T-helper 2 cell (primary cell): ENCODE measurements at places on chromosomes 3 and 15.

DNA sequence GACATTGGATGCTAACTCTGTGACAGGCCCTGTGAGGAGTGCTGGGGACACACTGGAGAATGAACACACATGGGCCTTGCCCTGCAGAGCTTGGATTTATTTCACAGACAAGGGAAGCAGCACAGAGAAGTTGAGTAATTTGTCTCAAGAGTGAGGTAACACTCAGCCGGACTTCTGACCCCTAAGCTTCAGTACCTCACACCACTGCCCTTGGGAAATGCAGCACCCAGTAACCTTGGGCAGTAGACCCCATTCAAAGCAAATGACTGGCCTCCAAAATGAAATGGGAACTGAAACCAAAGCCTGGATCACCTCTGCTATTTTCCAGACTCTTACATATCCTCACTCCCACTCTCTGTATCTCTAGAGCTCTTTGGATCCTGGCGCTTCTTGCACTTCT, 37.3 kb downstream of the RFT1 start:
- no peak for DNase-seq

GRCh38 chr3:45938864-45939263, 4.4 kb upstream of the CXCR6 start:
- peak; percentile 71 for DNase-seq

DNA sequence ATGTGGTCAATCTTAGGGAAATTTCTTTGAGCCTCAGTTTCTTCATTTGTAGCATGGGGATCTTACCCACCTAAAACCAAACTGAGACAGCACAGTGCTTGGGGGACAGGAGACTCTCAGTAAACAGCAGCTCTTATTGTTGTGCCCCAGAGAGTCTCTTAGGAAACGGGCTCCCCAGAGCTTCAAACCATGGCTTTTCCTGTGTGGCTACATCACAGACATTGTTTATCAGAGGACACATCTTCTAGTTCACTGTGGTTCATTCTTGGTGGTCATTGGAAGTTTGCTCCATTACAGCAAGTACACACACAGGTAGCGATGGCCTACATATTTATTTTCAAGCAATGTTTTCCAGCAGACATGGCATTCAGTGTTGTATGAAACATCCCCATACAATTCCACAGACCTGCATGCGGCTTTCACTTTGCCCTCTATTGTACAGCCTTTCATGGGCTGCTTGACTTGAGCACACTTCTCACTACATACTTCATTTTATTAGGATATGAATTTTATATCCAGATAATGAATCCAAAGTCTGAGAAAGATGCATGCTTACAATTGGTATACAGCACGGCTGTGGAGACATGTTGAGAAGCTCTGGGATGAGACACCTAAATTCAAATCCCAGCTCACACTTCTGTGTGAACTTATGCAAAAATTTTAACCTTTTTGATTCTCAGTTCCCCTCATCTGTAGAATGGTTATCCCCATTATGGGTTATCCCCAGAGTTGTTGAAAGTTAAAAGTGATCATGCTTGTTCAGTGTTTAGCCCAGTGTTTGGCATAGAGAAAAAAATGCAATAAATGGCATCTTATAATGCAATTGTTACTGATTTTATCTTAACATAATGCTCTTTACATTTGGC, 84.8 kb upstream of the ICE2 start:
- no peak for DNase-seq

GRCh38 chr3:138344754-138345153, 3.6 kb upstream of the MRAS start:
- DNase-seq = no peak
